ENCODE measurements at places on chromosomes 3 and 15.

DNA sequence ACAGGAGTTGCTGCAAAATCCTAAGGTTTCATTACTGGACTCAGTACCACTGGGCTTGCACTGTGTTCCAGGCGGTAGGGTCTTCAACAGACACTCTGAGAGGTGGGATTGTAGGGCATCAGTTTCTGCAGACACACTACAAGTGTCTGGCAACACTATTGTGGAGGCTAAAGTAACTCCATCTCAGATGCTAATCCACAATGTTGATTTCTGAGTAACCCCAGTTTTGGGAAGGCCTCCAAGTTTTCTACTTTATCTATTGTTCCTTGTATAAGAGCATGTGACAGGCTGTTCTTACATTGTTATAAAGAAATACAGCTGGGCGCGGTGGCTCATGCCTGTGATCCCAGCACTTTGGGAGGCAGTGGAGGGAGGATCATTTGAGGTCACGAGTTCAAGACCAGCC is 2.5 kb upstream of the ABHD5 start:
- DNase-seq: no peak

- no peak for DNase-seq
These were observed 15.4 kb downstream of the EDC3 start for GRCh38 chr15:74680456-74680855.

- DNase-seq: no peak
These were observed 59.8 kb downstream of the CHSY1 start for GRCh38 chr15:101192081-101192480.

DNA sequence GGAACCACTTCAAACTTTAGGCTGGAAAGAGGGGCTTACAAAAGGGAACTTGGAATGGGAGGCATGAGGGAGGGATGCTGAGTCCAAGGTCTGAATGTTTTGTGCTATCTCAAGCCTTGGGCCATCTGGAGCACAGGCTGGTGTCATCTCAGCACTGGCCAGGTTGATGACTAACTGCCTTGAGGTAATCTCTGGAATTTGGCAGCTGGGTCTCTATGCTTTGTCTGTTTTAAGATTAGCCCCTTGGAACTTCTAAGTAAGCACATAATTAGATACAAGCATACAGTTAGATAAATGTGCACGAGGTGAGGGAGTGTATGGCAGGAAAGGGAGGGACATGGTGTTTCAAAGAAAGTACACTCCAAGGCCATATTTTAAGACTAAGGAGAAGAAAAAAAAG is 252.4 kb upstream of the CCDC54 start:
- no peak for DNase-seq

DNA sequence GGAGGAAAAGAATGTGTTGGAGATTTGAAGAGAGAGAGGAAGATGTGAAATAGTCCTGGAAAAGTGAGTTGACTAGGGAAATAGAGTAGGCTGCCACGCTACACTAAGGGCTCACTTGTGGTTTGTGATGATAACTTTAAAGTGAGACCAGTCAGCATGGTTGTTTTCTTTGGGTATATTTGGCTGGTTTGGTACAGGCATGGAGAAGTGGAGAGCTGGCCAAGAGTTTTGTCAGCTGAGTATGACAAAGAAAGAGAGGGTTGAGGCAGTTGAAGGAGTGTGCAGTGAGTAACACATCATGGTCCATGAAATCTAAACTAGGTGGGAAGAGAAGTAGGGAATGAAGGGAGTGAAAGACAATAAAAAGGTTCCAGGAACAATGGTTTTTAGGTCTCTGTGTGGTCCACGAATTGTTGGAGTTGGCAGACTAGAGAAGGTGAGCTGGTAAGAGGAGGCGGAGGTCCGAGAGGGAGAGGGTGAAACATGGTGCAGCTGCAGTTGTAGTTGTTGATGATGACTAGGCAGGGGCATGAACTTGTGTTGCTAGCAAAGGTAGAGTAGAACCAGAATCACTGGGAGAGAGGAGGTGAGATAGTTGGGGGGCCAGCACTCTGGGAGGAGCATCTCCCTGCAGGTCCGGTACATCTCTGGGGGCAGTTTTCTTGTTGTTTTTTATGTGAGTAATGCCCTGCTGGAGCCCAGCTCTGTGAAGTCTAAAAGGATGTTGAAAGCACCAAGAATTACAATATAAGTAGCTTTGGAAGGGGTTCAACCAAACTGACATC is 21.0 kb downstream of the ZNF80 start:
- no peak for DNase-seq

DNA sequence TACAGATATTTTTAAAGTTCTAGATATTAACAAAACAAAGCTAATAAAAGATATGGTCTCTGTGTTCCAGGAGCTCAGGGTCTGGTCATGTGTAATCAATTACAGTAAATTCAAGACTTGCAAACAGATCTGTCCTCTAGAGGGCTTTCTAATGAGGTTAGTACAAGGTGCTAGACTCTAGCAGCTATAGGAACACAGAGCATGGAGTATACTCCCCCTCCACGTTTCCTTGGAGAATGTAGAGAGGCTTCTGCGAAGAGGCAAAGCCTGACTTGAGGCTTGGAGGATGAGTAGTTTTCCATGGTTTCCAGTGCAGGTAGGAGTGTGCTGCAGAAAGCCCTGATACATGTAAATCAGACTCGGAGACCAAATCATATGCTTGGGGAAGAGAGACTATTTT is 32.7 kb upstream of the DLG1 start:
- DNase-seq: no peak

DNA sequence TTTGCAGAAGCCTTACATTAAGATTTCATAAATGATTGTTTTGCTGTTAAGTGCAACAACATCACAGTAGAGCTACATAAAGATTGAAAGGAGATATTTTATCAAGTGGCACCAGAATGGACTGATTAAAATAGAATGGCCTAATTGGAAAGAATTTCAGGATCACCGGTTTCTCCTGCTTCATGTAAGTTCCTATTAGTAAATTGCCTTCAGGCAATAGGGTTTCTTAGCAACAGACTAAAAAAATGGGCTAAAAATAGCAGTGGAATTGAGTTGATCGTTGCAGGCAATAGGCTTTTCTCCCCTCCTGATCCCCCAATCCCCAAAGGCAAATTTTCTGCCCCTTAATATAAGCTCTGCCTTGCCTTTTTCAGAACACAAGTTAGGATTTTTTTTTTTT is 917 bp downstream of the LNP1 start:
- DNase-seq: no peak

DNA sequence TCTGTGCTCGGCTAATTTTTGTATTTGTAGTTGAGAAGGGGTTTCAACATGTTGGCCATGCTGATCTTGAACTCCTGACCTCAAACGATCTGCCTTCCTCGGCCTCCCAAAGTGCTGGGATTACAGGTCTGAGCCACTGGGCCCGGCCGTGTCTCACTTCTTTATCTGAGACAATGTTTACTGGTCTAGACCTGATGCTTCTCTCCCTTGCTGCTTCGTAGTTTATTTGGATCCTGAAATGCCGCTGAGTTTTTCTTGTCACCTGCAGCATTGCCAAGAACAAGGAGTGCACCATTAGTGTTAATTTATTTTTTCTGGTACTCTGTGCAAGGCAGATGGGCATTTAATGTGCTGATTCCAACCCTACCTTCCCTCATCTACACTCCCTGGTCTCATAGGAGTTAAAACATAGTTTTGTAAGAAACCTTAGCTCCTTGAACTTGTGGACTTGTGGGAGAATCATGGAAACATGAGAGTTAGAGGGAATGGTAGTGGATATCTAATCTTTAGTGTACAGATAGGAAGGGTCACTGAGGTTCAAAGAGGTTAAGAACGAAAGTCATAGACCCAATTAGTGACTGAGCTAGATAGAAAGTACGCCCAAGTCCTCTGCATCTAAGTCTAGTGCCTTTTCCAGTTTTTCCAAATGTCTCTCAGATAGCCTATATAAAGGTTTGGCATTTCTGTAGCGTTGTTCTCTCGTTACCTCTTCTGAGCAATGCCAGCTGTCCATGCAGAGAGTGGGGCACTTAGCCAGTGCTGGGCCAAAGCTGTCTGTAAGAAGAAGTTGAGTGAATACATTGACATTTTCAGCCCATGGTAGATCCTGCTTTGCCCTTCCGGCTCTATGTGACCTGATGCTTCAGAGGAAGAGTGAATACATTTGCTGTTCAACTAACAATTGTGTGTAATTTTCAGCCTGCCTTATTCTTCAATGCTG is 244.1 kb downstream of the LPP start:
- DNase-seq: no peak

- DNase-seq: no peak
These were observed 4.2 kb upstream of the CHL1 start for GRCh38 chr3:192215-192929.

DNA sequence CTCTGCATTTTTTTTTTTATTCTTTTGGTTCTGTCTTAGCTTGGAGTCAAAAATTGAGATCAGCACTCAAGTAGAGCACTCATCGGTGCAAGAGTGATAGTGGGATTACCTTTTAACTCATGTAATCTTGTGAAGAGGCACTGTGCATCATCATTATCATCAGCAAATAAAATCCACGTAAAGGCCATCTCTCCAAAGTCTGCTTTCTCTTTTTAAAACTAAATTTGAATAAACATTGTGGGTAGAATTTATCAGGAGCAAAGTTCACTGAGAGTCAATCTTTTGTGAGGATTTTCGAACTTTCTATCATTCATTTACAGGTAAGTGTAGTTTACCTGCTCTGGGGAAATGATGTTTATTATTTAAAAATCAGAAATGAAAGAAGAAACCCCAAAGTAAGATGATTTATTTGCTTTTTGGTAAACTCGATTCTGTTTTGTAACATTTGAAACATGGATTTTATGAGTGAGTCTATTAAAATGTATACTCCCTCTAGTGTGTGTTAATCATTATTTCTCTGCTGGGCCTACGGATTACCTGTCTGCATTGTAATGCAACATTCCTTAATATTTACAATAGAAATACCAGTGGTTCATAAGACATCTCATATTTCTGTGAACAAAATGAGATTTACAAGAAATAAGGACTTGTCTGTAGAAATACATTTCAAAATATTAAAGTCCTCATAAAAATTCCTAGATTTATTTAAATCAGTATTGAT is 327.7 kb upstream of the NAALADL2 start:
- DNase-seq: no peak

GRCh38 chr3:62445275-62445674 is 71.9 kb upstream of the FEZF2 start:
- DNase-seq: no peak

DNA sequence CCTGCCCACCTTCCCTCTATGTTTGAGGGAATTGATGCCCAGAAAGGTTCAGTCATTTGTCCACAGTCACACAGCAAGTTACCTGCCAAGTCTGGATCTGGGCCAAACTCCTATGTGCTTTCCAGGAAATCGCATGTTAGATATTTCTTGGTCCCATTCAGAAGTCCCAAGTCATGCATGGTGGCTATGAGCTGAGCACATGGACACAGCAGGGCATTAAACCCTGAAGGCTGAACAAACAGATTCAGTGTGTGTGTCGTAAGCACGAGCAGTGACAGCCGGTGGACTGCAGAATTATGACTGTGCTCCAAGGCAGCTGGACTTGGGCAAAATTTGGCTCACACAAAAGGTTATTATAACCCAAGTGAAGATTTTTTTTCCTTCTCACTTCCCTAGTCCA is 11.4 kb upstream of the SLC6A6 start:
- DNase-seq: no peak

DNA sequence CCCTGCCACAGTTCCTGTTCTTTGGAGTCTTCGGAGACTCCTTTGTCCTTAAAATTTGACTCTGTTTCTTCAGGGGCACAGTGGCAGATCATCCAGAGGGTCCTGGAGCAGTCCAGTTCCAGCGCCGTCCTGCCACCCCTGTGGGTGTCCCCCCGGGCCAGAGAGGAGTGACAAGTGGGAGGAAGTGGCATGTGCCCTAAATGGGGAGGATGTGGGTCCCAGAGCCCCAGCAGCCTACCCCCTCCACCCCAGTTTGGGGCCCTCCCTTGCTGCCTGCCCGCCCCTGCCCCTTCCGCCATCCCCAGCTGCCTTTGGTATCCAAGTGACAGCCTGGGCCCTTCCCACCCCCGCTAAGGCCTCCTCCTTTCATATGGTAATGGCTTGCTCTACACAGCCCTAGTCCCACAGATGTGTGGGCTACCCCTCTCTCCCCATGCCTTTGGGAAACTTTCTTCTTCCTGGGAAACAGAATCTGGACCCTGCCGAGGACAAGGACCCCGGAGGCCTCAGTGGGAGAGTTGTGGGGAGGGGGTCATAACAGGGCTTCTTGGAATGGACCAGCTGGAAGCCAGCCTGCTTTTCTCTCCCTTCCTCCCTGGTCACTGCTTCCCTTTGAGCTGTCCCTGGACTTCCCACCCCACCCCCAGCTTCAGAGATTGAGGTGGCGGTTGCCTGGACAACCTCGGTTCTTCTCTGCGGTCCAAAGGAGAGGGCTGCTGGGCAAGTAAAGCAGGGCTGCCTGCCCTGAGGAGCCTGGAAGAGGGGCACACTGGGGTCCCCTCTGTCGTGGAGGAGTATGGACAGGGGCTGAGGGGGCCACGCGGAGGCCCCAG is 43.2 kb downstream of the KLHL25 start:
- DNase-seq: no peak

GRCh38 chr15:80982839-80983238 is 6.8 kb downstream of the MESD start:
- no peak for DNase-seq

DNA sequence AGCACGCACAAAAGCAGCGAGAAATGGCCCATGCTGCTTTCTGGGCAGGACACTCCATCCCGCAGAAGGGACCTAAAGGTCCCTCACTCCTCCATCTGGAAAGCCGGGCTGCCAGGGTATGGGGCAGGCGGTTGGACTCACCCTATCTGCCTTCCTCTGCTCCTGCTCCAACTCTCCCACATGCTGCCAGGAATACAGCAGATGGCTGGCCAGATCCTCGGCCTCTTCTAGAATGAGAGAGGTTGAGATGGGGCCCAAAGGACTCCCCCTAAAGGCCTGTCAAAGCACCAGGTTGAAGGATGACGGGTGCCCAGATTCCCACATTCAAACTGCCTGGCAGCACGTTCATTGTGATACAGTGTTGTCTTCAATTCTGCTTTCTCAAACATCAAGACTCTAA is 85.1 kb upstream of the C2CD4B start:
- DNase-seq: no peak

GRCh38 chr3:137709011-137709601 is 55.0 kb upstream of the SOX14 start:
- no peak for DNase-seq

DNA sequence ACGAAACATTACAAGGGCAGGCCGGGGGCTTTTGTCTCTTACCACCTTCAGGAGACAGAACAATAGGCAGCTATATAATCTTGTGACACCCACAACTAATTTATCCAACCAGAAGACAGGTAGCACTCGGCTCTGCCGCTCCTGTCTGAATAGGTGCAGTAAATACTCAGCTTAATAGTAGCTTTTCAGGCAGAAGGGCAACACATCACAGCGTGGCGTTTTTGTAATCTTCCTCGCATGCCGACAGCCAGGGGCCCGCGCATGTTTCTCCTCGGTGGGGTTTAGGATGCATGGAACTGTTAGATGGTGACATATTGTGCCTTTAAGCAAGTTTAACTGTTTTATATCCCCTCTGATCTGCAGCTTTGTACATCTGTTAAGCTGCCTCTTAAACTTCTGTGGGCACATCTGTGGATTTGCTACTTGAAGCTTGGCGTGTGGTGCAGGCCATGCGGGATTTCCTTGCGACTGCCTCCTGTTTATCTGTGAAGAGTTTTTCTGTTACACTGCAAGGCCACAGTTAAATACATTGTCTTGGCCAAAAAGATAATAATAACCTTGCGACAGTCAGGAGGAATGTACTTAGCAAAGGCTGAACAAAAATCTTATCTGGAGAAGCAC is 123.2 kb upstream of the BNIP2 start:
- no peak for DNase-seq

GRCh38 chr3:100641471-100642032 is 32.2 kb downstream of the ADGRG7 start:
- DNase-seq: no peak

- DNase-seq: no peak
These were observed 47.4 kb downstream of the UACA start for GRCh38 chr15:70715840-70716485.
